ENCODE measurements at places on chromosomes 7 and 10.

DNA sequence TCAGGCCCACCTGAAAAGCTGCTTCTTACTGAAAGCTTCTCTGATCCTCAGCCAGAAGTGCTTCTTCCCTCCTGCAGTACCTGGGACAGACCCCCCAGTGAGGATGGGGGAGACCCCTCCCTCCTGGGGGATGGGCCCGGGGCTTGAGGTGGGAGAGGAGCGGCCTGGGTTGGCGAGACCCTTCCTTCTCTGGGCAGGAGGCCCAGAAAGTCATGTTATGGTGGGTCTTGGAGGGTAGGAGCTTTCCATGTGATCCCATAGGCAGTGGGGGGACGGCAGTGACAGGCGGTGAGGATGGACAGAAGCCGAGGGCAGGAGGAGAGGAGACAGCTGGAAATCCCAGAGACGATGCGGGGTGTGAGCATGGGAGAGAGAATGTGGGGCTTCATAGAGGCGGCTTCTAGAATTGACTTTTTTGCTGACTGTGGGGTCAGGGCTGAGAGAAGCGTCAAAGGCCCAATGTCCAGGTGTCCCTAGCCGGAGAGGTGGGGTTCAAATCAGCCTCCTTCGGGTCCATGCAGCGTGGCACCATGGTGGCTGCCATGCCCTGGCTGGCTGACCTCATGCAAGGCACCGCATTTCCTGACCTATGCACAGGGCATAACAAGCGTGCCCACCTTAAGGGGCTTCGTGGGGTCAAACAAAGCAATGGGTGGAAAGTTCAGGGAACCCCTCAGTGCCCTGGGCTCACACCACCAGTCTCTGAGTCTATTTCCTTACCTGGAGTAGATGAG is 154.0 kb downstream of the UBE2H start:
- DNase-seq, result no peak

DNA sequence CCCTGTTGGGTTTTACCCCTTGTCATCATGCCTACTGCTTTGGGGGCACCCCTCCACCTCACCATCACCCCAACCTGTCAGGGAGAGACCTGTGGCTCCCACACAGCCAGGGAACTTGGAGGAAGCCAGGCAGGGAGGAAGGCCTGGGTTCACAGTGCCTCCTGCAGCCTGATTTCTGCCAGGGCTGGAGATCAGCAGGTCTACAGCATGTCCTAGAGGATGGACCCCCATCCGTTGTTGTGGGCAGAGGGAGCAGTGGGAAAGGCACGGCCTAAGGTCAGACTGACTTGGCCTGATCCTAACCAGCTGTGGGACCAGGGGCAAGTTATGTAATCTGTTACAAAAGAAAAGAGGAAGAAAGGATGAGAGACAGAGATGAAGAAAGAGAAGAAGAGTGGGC is 28.2 kb downstream of the ZCCHC24 start:
- no peak for DNase-seq

DNA sequence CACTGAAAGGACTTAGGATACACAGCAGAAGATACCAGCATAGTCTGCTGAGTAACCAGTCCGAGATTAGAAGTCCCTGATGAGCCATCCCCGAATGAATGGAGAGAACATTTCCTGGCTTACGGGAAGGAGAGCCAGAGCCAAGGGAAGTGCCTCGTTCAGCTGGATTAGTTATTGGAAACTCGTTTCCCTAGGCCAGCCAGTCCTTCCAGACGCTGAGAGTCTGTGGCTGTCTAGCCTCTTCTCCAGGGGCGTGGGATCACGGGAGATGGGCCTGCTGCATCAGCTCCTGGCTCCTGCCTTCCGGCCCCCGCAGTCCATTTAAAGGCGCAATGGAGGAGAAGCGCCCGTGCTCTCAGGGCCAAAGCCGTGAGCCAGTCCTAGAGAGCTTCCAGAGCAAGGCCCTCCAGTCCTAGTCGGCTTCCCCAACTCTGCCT is 712.8 kb downstream of the PARD3 start:
- DNase-seq, result no peak

GRCh38 chr10:22259280-22259679 is 41.5 kb upstream of the EBLN1 start:
- peak; percentile 21 for DNase-seq

DNA sequence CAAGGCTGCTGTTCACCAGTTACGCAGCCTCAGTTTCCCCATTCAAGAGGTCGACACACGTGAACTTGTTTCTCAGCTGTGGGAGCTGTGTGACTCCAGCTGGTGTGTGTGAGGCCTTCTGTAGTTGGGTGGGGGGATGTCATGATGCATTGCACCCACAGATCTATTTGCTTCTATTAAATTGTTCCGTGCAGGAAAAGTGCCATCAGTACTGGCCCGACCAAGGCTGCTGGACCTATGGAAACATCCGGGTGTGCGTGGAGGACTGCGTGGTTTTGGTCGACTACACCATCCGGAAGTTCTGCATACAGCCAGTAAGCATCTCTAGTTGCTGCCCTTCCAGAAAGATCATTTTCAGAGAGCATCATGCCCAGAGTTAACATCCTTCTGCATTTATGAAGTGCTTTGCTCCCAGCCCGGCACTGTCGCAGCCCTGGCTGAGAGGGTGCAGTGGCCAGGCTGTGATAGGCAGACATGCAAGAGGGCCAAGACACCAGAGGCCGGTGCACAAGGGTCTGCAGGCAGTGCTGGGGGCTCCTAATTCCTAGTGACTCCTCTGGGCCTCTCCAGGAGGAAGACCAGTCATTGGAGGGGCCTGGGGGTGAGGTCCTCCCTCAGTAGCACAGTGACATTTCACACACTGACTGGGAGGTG is 60.2 kb downstream of the MKI67 start:
- DNase-seq, result no peak

GRCh38 chr7:75849573-75849972 is 29.3 kb upstream of the RHBDD2 start:
- no peak for DNase-seq

GRCh38 chr10:61612009-61612408 is 50.7 kb upstream of the CABCOCO1 start:
- DNase-seq, result no peak
